ENCODE measurements at places on chromosomes 3 and 15.

GRCh38 chr3:79461129-79461792 is 306.5 kb downstream of the ROBO1 start:
- no peak for DNase-seq

DNA sequence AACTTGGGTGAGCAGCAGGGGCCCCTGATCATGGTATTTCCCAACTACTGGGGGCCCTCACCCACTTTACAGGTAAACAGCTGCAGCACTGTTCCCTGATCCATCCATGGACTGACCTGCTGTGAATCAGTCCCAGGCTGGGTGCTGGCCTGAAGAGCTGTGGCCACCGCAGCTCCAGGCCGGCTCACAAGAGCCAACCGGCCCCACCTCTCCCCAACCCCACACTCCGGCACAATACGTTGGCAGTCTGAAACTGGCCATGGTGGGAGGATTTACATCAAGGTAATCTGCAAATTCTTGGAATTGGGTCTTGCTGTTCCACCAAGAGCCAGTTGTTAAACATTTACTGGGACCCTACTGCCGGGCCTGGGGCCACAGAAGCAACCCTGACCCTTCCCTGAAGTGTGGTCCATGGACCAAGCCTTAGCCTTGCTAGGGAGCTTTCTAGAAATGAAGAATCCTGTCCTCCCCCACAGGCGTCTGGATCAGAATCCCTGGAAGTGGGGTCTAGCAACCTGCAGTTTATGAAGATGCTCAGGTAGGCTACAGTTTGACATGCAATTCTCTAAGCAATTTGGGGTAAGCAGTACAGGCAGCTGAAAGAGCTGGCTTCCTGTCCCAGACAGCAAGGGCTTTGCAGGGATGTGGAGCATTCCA is 3.7 kb downstream of the SLC6A20 start:
- DNase-seq: no peak

- DNase-seq: no peak
Measured at GRCh38 chr3:185327062-185327461, 35.9 kb upstream of the MAP3K13 start.

GRCh38 chr3:16203671-16204629 is 29.5 kb downstream of the GALNT15 start:
- DNase-seq: no peak

DNA sequence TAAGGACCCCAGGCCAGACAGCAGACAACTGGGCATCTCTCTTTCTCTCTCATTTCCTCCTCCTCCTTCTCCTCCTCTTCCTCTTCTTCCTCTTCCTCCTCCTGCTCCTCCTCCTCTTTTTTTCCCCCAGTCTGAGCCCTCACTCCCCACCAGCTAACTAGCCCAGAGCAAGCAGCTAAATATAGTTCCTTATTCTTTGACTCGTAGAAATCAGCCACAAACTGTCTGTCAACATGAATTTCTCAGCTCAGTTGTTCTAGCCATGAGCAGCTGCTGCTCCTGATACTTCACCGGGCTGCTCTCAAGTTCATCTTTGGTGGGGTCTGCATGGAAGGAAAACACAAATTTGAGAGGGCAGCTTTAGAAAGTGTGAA is 19.2 kb upstream of the LOXL1 start:
- DNase-seq: no peak
